ENCODE measurements at places on chromosomes 5 and 9.
A peak's percentile ranks its signal among the peaks of the same experiment; 100 is the strongest.

DNA sequence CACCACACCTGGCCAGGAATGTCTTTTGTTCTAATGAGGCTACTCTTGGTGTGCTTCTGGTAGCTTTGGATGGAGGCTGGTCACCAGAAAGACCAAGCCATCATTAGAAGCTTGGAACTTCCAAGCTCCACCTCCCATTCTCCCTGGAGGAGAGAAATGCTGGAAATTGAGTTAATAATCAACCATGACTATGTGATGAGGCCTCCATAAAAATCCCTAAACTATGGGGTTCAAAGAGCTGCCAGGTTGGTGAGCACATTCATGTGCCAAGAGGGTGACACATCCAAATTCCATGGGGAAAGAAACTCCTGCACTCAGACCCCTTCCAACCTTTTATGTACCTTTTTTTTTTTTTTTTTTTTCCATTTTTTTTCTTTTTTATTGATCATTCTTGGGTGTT lies 105.5 kb upstream of the SPATA31C2 start:
- no peaks in the 10 kb centered on the region for H3K27me3 ChIP-seq
- H3K27ac ChIP-seq = no peak overlapping the region
- no peaks in the 10 kb centered on the region for H3K4me1 ChIP-seq
- H3K4me3 ChIP-seq = no peak overlapping the region
- no peak for DNase-seq

DNA sequence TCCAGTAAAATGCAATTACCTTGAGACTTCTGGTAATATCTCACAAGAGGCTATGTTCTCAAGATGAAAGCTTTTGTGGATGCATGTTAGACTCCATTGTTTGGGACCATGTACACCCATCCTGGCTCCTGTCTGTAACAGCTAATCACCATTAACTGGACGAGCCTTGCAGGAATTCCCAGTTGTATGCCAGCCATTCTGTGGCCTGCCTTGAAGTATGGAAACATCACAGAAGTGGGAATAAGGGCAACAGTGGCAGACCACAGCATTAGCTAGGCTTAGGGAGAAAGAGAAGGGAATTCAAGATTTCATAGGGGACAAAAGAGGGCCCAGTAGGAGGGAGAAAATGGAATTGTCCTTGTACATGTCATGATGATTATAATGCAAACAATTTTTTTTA lies 79.0 kb downstream of the RORB start:
- H3K4me3 ChIP-seq = no peak overlapping the region
- H3K4me1 ChIP-seq = no peaks in the 10 kb centered on the region
- DNase-seq = no peak
- H3K36me3 ChIP-seq = no peaks in the 10 kb centered on the region

DNA sequence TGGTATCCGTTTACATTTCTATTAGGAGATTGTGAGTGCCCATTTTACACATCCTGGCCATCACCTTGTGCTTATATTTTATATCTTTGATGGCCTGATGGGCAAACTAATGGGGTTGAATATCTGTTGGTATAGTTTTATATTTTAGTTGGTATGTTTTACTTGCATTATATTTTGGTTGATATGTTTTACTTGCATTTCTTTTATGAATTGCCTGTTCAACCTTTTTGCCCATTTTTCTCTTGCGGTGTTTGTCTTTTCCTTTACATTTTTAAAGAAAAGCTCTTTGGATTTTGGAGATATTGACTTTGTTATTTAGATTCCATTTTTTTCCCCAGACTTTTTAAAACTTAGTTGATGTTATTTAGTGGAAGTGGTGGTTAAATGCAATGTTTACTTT lies 14.6 kb downstream of the ZNF618 start:
- peaks cover 14% of the 10 kb centered on the region for H3K4me1 ChIP-seq
- no peak overlapping the region for H3K27ac ChIP-seq
- H3K4me3 ChIP-seq = no peak overlapping the region
- no peaks in the 10 kb centered on the region for H3K36me3 ChIP-seq
- no peak for DNase-seq
- no peaks in the 10 kb centered on the region for H3K27me3 ChIP-seq

DNA sequence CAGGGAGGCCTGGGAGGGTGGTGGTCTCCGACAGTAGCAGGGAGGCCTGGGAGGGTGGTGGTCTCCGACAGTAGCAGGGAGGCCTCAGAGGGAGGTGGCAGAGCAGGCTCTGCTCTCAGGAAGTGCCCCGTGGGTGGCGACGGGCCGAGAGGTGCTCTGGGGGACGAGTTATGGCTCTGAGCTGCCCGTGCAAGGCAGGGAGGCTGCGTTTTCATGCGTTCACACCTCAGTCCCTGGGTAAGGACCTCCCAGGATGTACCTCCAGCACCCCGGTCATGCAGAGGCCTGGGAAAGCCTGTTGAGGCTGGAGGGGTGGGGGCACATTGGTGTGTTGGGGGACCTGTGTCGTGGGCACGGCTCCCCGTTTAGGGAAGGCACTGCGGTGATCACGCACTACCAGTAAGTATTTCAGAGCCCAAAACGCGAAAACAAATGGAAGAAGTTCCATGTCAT lies 37.4 kb upstream of the CLPTM1L start:
- DNase-seq = no peak
- peaks cover 5% of the 10 kb centered on the region for H3K27me3 ChIP-seq
- H3K4me1 ChIP-seq = peaks cover 29% of the 10 kb centered on the region
- no peak overlapping the region for H3K4me3 ChIP-seq
- H3K36me3 ChIP-seq = no peaks in the 10 kb centered on the region
- H3K27ac ChIP-seq = no peak overlapping the region

- H3K4me3 ChIP-seq = no peak overlapping the region
- no peak for DNase-seq
- H3K36me3 ChIP-seq = no peaks in the 10 kb centered on the region
- H3K4me1 ChIP-seq = no peaks in the 10 kb centered on the region
- no peak overlapping the region for H3K27ac ChIP-seq
Observed at GRCh38 chr9:115494393-115494792, 376.4 kb upstream of the TNC start.

GRCh38 chr9:5712651-5713390 lies 83.9 kb downstream of the RIC1 start:
- no peaks in the 10 kb centered on the region for H3K36me3 ChIP-seq
- H3K4me3 ChIP-seq = no peak overlapping the region
- H3K27ac ChIP-seq = no peak overlapping the region
- H3K4me1 ChIP-seq = peaks cover 28% of the 10 kb centered on the region
- no peaks in the 10 kb centered on the region for H3K27me3 ChIP-seq

- DNase-seq = no peak
- H3K36me3 ChIP-seq = no peaks in the 10 kb centered on the region
- H3K27me3 ChIP-seq = no peaks in the 10 kb centered on the region
- peaks cover 42% of the 10 kb centered on the region for H3K4me1 ChIP-seq
Observed at GRCh38 chr9:127137640-127138360, 15.4 kb upstream of the ANGPTL2 start.

GRCh38 chr5:89471541-89471940 lies 588.6 kb upstream of the MEF2C start:
- no peak overlapping the region for H3K27ac ChIP-seq
- DNase-seq = no peak
- no peaks in the 10 kb centered on the region for H3K36me3 ChIP-seq
- H3K27me3 ChIP-seq = no peaks in the 10 kb centered on the region

- no peak overlapping the region for H3K4me3 ChIP-seq
- DNase-seq = no peak
- no peak overlapping the region for H3K27ac ChIP-seq
Observed at GRCh38 chr9:137064027-137064879, 6.1 kb downstream of the SAPCD2 start.

- H3K36me3 ChIP-seq = no peaks in the 10 kb centered on the region
- peaks cover 34% of the 10 kb centered on the region for H3K27me3 ChIP-seq
- peaks cover 36% of the 10 kb centered on the region for H3K4me1 ChIP-seq
- no peak for DNase-seq
- no peak overlapping the region for H3K27ac ChIP-seq
- H3K4me3 ChIP-seq = peak overlapping the region; percentile 46
Observed at GRCh38 chr5:178121391-178122276, 8.3 kb downstream of the N4BP3 start.

- DNase-seq = no peak
- no peak overlapping the region for H3K4me3 ChIP-seq
- H3K4me1 ChIP-seq = peaks cover 51% of the 10 kb centered on the region
- H3K27ac ChIP-seq = no peak overlapping the region
- H3K36me3 ChIP-seq = no peaks in the 10 kb centered on the region
Observed at GRCh38 chr5:95924720-95925377, 36.8 kb downstream of the ELL2 start.

GRCh38 chr5:82952326-82952725 lies 124.9 kb downstream of the TMEM167A start:
- H3K4me1 ChIP-seq = no peaks in the 10 kb centered on the region
- H3K27ac ChIP-seq = no peak overlapping the region
- H3K36me3 ChIP-seq = no peaks in the 10 kb centered on the region
- DNase-seq = no peak
- no peak overlapping the region for H3K4me3 ChIP-seq

DNA sequence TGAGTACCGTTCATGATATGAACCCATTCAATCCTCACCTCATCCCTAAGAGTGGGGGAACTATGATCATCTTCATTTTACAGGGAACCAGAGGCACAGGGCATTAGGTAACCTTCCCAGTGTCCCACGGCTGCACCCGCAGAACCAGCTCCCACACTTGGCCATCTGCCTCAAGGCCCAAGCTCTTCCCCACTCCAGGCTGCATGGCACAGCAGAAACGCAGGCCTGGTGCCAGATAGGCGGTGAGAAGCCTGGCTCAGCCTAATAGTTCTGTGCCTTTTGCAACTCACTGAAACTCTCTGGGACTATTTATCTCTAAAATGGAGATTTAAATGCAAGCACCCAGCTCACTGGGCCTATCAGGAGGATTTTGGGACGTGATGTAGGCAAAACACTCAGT lies 90.8 kb upstream of the ZNF618 start:
- H3K4me3 ChIP-seq = no peak overlapping the region
- H3K27me3 ChIP-seq = no peaks in the 10 kb centered on the region
- no peak for DNase-seq
- H3K27ac ChIP-seq = no peak overlapping the region

GRCh38 chr5:63233361-63233760 lies 654.7 kb downstream of the LRRC70 start:
- DNase-seq = no peak
- H3K4me1 ChIP-seq = peaks cover 10% of the 10 kb centered on the region
- no peak overlapping the region for H3K4me3 ChIP-seq
- H3K27me3 ChIP-seq = no peaks in the 10 kb centered on the region
